OCI-M1 (cell line): ENCODE measurements at places on chromosomes 12 and 14.

DNA sequence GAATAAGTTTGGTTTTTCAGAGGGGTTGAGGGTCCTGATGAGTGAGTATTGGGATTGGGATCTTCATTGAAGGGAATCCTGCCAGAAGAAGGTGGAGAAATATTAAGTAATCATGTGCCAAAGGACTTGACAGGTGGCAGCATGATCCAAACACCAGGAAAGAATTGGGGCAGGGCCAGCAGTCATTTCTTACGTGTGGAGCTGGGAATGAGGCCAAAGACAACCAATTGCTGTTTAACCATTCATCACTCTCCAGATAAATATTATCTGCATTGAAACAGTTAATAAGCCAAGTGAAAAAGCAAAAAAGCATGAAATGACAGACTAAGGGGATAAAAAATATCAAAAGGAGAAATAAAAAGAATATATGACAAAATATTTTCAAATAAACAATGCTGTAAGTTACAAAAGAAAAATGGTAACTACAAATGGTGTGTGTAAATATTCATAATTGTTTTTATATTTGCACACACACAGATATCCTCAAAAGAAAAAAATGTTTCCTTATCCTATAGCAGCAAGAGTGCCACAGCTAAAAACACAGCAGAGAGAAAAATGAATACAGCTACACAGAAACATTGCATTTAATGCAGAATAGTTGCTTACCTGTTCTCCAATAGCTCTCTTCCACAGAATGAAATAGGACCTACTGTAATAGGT, 26.2 kb downstream of the C2CD5 start:
- DNase-seq, result no peak

- DNase-seq, result peak; percentile 72
Measured at GRCh38 chr14:67666750-67667449, 7.5 kb downstream of the VTI1B start.

DNA sequence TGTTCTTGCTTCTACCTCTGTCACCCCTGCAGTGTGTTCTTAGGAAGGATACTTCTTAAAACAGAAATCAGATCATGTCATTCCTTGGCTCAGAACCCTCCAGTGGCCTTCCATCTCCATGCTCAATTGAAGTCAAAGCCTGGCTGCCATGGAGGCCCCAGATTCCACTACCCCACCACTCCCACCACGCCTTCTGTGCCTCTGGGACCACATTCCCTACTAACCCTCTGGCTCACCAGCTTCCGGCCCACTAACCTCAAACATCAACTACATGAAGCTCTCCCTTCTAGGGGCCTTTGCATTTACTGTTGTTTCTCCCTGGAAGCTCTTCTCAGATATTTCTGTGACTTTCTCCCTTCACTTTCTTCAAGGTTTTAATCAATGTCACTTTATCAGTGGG, 76.1 kb upstream of the REP15 start:
- DNase-seq, result no peak

- no peak for DNase-seq
Measured at GRCh38 chr14:100982762-100983161, 79.2 kb upstream of the RTL1 start.

DNA sequence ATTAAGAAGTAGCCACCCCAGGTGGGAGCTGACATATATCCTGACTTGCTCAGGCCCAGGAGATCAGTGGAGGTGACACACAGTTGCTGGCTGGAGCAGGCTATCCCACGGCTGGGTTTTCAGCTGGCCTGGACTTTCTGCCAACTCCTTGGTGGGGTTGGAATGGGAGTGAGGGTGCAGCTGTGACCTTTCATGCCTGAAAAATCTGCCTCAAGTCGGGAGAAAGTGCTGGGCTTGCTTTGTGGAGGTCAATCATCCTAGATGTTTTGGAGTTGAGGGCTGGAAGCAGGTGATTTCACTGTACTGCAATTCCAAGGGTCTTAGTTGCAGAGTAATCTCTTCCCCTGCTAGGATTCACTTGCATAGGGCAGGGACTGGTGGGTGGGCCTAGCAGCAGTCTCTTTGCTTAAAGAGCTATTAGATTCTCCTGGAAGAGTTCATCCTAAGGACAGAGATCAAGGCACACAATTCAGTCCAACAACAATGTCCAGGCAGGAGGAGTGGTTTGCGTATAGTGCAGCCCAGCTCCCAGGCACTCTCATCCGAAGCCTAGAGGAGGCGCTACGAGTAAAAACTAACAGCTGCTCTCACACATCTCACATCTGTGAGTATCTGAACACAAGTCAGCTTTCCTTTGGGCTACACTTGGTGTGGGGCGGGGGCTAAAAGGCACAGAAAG, 98.1 kb downstream of the GAS2L3 start:
- DNase-seq, result no peak
